ENCODE measurements at places on chromosomes 5 and 9.

- DNase-seq, result no peak
These were observed 35.2 kb downstream of the ANP32B start for GRCh38 chr9:98018347-98018746.

DNA sequence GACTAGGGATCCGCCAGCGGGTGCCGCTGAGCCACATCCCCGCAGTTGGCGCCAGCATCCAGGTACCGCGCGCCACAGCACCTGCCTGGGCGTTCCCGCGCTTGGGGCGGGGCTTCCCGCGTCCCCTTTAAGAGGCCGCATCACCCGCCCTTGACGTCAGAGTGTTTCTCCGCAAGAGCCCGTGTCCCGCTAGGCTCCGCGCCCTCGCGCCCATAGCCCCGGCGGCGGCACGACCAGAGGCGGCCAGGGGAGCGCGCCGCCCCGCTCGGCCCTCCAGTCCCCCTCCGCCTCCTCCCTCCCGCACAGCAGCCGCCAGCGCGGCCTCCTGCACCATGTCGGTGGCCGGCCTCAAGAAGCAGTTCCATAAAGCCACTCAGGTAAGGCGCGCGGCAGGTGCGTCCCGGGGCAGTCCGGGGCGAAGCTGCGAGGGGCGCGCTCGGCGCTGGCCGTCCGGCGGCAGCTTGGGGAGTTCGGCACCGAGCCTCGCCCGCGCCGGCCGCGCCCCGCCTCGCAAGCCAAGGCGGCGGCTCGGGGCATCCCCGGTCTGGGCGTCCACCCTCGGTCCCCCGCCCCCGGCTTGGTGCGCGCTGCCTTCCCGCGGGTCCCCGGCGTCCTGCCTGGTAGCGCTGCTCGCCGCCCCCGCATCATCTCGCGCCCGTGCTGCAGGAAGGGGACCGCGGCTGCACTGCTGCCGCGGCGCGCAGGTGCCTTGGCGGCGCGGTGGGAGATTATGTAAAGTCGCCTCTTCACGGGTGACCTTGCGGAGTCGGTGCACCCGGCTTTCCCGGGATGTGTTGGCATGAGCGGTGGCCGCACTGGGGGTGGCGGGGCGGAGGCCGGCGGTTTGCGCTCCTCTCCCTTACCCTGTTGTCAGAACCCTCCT lies at the start of gene SH3GL2:
SH3GL2 (plus strand) TSS at position 156 of the 883 bp plus-strand sequence.
- no peak for DNase-seq

DNA sequence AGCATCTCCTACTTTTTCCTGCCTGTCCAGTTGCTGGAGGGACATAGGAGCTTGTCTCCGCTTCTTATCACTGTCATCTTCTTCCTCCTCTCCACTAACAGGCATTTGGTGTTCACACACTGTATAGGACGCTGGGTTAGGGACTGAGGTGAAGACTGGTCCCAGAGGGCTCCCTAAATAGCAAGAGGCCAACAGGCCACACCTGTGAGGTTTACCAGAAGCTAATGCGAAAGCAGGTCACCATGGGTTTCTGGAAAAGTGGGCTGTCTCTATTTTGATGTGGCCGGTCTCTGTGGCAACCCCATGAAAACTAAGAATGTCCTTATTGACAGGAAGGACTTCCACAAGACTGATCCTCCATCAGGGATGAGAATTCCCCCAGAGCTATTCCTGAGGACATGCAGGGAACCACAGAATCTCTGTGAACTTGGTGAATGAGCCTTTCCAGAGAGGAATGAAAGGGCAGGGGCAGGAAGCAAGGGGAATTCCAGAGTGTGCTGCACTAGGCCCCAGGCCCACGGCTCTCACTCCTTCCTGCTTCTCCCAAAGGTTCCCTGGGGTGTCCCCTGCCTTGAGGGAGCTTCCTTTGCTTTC lies 61.7 kb downstream of the DAP start:
- DNase-seq, result no peak

DNA sequence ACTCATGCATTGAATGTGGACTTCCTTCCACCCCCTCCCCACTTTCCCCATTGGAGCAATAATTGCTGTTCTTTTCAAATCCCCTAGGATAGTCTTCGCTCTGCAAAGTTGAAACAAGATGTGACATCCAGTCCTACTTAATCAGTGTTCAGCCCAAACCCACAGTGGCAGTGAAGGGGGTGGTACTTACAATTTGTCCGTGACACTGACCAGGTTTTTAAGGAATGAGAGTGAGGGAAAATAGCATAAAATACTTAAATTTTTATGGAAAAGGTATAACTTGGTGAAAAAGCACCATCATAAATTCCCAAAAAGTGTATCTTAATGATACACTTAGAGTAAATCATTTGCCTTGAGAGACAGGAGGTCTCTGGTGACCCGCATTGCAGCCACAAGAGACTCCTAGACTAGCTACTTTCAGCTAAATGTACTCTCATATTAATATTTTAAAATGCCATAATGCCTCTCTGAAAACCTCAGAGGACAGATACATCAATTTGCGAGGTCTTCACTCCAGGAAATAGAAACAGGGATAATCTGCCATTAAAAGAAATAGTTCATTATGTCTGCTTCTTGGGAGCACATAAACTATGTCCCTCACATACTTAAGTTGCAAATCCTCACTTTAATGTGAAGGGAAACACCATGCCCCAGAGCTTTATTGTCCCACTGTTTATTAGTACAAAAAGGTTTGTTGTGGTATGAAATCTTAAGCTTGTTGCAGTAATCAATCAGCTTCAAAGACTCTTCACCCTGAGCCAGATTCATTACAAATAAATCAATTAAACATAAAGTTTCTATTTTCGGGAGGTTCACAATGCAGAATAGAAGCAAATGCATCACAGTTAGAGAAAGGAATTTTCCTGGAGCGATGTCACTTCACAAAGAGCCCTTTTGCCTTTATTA lies 343.6 kb upstream of the ISL1 start:
- DNase-seq, result no peak

- no peak for DNase-seq
These were observed 159.6 kb downstream of the TLE4 start for GRCh38 chr9:79731171-79731890.

DNA sequence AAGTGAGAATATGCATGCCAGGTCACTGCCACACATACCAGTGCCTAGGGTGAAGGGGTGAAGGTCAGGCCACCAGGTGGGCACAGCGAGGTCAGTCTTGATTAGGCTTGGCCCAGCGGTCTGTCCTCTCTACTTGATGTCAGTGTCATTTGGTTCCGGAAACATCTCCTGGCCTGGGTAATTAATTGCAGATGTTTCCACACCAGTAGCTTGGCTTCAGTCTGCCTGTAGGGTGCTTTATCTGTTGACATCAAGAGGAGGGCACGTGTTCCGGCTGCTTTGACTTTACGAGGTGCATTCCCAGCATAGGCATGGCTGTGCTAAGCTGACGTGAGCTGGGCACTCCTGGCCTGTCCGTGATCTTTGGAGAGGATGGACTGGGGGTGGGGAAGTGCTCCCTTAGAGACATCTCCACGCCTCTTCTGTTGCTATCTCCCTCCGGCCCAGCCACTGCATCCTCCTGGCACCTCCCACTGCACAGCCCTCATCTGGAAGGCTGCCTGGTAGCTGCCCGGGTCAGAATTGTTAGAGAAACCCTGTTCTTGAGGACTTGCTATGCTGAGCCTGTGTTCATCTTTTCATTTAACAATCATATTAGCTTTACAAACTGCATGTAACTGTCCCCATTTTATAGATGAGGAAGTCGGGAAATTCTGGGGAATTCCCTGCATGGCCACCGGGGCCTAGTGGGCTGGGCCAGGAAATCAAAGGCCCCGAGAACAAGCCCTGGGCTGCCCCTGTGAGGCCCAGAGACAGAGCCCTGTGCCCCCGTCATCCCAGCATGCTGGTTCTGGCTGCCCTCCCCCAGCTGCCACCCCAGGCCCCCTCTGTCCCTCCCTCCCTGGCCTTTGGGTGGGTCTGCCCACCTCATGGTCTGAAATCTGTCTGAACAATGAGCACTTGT lies 29.1 kb downstream of the JADE2 start:
- DNase-seq, result peak; percentile 32

DNA sequence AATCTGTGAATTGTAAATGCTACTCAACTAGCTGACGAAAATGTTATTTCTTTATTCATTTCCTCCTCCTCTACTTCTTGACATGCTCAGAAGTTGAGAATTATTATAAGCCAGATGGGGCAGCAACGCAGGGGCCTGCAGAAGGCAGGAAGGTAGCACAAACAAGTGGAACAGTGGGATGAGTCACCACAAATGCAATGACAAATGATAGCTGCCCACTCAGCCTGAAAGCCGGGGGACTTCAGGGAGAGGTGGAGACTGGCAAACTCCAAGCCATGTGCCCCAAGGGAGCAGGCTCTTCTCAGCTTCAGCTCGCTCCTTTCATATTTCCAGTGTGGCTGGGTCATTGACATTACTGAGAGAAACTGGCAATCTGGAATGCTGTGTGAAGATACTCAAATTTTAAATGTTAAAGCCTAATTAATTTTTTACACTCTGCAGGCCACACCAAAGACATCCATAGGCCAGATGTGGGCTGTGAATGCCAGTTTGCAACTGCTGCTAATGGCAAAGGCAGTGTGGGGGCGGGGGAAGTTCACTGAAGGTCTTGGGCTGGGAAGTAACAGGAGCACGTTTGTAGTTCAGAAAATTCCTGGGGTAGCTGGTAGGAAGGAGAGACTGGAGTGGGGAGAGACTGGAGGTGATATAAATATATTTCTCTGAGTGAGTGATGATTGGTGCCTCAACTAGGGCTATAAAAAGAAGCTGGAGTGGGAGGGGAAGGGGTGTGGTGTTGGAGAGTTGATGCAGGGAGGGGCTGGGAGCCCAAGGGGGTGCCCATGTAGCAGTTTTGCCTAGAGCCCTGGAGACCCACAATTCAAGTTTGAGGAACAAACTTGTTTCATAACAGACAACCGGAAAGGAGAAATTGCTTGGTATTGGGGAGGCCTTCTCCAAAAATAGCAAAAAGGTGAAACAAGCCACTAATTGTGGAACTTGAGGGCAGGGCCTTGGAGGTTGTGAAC lies 20.8 kb upstream of the ADRB2 start:
- DNase-seq, result no peak

DNA sequence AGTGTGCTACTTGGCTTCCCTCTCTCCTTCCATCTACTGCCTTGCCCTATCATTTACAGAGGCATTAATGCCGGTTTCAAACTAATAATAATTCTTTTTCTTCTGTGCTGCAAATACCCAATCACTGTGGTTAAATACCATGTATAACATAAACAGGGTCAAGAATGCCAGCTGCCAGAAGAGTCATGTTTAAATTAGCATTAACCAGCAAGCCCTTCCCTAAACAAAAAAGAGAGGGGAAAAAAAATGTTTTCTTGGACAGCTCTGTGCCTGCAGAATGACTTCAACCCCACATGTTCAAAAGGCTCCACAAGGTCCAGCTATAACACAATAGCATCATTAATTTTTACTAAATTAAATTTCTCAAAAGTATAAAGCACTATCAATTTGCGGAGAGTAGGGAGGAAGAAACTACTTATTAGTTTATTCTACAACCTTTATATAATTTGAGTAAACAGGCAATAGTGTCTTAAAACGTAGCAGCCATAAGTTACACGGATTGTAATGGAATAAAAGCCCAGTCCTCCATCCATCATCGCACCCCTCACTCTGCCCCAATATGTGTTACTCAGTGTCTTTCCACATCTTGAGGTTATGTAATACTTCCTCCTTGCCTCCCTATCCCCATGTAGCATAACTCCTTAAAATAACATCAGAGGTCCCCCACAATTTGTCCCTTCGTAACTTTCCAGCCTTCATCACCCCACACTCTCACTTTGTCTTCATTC lies 3.9 kb downstream of the LPAR1 start:
- no peak for DNase-seq

GRCh38 chr9:86721226-86721781 lies 226.0 kb downstream of the GAS1 start:
- no peak for DNase-seq

GRCh38 chr5:54902791-54903473 lies 82.5 kb downstream of the ESM1 start:
- peak; percentile 40 for DNase-seq

DNA sequence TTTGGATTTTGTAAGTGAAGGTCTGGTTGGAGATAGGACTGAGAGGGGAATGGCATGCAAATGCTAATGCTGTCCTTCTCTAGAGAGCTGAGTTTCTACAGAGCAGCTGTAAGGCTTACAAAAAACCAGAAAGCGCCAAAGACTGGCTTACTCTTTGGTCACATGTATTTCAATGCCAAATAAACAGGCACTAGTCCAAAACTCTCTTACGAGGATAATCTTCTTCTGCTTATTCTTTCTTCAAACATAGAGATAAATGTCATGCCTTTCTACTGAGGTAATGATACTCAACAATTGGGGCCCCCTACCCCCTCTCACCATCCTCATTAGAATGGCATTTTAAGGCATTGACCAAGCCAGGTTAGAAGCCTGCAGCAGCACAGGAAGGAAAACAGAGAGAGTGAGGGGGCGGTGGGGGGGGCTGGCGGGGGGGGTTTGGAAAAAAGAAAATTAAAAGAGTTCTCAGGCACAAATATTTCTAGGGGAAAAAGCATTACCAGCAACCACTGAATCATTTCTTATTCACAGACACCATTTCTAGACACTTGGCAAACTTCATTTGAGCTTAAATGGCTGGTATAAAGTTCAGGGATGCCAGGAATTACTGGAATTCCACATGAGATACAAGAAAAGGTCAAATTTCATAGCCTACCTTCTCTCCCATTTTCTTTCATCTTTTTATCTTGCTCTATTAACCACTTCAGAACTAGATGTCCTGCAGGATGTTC lies 34.0 kb downstream of the PUM3 start:
- no peak for DNase-seq

DNA sequence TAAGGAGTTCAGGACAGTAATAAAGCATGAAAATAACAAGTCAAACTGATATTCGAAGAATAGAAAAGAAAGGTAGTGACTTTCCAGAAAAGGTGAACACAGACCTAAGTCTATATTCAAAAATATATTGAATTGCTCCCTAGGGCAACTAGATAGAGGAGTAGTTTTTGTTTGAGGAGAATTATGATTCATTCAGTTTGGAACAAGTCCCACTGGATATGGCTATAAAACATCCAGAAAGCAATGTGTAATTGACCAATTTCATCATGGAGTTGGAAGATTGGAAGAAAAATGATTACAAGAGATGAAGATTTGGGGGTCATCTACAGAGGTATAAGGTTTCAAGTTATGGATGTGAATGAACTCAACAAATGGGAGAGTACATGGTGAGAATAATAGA lies 117.5 kb upstream of the ZNF462 start:
- no peak for DNase-seq

GRCh38 chr5:122264610-122265009 lies 47.4 kb upstream of the SNCAIP start:
- DNase-seq, result no peak

DNA sequence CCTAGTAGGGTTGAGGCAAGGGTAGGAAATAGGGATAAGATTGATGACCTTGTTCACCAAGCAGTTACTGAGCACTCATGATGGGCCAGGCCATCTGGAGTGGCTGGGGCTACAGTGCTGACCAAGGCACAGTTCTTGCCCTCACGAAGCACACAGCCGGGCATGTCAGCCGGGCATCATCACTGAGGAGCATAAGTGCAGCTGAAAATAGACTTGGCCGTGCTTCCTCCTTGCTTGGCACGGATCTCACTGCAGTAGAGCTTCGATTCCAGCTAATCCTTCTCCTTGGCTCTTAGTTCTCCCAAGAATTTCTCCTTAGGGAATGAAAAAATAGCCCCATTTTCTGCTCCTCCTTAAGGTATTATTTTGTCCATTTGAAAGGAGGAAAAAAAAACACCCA lies 116.6 kb downstream of the NMUR2 start:
- no peak for DNase-seq
